ENCODE measurements at places on chromosomes 12 and 14. TPM values are rescaled to one million over a fixed set of nuclear protein-coding genes. Genes with fewer than 3 reads are reported as not detected.

Gene LALBA
- not detected for total RNA-seq

Gene LTB4R2
- 25.8 TPM for total RNA-seq

Gene KNTC1
- 97.8 TPM for total RNA-seq

Gene CLEC2B
- total RNA-seq = not detected

Gene SERPINA10
- total RNA-seq = not detected

Gene TMPRSS12
- not detected for total RNA-seq

Gene ACOT4
- total RNA-seq = 1.1 TPM

Gene IFNG-AS1
- total RNA-seq = not detected

- no peaks in the 10 kb centered on the region for H3K4me1 ChIP-seq
- no peak overlapping the region for H3K4me3 ChIP-seq
- no peaks in the 10 kb centered on the region for H3K36me3 ChIP-seq
- H3K27me3 ChIP-seq = no peaks in the 10 kb centered on the region
- DNase-seq = no peak
- H3K27ac ChIP-seq = no peak overlapping the region
Observed at GRCh38 chr12:10554228-10554755, 48.6 kb downstream of the EIF2S3B start.

GRCh38 chr12:52041695-52042123 is 9.5 kb upstream of the NR4A1 start:
- no peak overlapping the region for H3K27ac ChIP-seq
- no peaks in the 10 kb centered on the region for H3K27me3 ChIP-seq
- peaks cover 38% of the 10 kb centered on the region for H3K36me3 ChIP-seq

DNA sequence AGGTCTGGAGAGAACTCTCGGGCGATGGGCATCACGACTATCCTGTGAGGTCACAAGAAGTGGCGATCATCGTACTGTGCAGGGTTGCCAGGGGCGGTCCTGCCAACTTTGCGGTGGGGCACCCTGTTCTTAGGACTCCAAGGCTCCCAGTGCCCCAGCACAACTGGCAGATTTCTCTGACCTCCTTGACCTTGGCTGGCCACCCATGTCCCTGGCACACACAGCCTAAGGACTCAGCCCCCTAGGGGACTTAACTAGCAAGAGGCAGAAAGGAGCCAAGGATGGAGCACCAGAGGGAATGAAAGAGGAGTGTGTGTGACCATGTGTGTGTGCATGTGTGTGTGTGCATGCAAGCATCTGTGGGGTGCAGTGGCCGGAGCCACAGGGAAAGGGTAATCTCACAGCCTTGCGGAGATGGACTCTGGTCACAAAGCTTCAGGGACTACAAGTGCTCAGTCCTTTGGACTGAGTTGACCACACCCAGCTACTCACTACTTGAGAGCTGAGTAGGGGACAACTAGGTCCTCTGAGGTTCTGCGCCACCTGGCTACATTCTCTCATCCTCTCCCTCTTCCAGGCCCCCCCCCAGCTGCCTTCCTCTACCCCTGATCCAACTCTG is 13.7 kb downstream of the SLC48A1 start:
- no peaks in the 10 kb centered on the region for H3K4me1 ChIP-seq
- no peak overlapping the region for H3K27ac ChIP-seq
- no peak overlapping the region for H3K4me3 ChIP-seq
- peaks cover 16% of the 10 kb centered on the region for H3K36me3 ChIP-seq
- no peak for DNase-seq

- no peaks in the 10 kb centered on the region for H3K27me3 ChIP-seq
- no peak overlapping the region for H3K27ac ChIP-seq
- no peak overlapping the region for H3K4me3 ChIP-seq
- H3K4me1 ChIP-seq = peaks cover 8% of the 10 kb centered on the region
Observed at GRCh38 chr12:16972923-16973770, 367.2 kb upstream of the LMO3 start.

- H3K36me3 ChIP-seq = no peaks in the 10 kb centered on the region
- H3K4me3 ChIP-seq = no peak overlapping the region
- H3K4me1 ChIP-seq = no peaks in the 10 kb centered on the region
- DNase-seq = no peak
Observed at GRCh38 chr12:92237762-92238523, 92.3 kb upstream of the BTG1 start.

DNA sequence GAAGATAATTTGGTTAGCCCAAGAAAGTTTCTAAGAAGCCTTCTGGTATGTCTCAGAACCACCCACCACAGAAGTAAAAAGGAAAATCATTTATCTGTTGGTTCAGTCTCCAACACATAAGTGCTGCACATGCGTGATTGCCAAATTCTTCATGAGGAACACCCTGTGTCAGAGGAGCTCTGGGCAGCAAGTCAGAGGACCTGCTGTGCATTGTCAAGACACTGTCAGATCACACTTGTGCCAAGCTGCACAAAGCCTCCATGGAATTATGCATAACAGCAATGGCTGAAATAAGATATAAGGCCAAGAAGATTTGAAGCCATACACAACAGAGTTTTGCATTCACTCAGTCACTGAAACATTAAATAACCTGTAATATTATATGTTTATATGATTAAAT is 1304.7 kb upstream of the FLRT2 start:
- H3K4me3 ChIP-seq = no peak overlapping the region
- no peak overlapping the region for H3K27ac ChIP-seq
- H3K36me3 ChIP-seq = no peaks in the 10 kb centered on the region
- no peaks in the 10 kb centered on the region for H3K4me1 ChIP-seq
- no peak for DNase-seq

- H3K27ac ChIP-seq = no peak overlapping the region
- DNase-seq = no peak
- H3K36me3 ChIP-seq = no peaks in the 10 kb centered on the region
- H3K27me3 ChIP-seq = peaks cover 80% of the 10 kb centered on the region
- no peak overlapping the region for H3K4me3 ChIP-seq
- H3K4me1 ChIP-seq = no peaks in the 10 kb centered on the region
Observed at GRCh38 chr12:104546575-104546974, 89.8 kb downstream of the CHST11 start.

- H3K27me3 ChIP-seq = no peaks in the 10 kb centered on the region
- no peak overlapping the region for H3K27ac ChIP-seq
- peaks cover 7% of the 10 kb centered on the region for H3K36me3 ChIP-seq
- no peak for DNase-seq
- H3K4me1 ChIP-seq = peaks cover 59% of the 10 kb centered on the region
Observed at GRCh38 chr12:13372386-13372785, 175.9 kb downstream of the EMP1 start.

GRCh38 chr12:69873429-69873828 is 48.4 kb downstream of the MYRFL start:
- no peaks in the 10 kb centered on the region for H3K36me3 ChIP-seq
- H3K27ac ChIP-seq = no peak overlapping the region
- H3K27me3 ChIP-seq = no peaks in the 10 kb centered on the region

- peaks cover 57% of the 10 kb centered on the region for H3K4me1 ChIP-seq
- H3K27ac ChIP-seq = peak overlapping the region; percentile 70
Observed at GRCh38 chr14:65225299-65226159, 123.2 kb upstream of the MAX start.

DNA sequence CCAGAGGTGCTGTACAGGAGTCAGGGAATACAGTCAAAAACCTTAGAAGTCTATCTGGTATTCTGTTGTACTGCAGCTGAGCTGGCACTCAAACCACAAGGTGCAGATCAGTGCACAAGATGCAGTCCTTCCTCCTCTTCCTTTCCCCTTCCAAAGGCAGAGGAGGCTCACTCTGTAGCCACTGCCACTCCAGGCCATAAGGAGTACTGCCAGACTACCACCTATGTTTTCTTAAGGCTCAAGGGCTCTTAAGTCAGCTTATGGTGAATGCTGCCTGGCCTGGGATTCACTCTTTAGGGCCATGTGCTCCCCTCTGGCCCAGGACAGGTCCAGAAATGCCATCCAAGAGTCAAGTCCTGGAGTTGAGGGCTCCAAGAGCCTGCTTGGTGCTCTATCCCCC is 200.3 kb downstream of the CRADD start:
- no peak overlapping the region for H3K27ac ChIP-seq
- no peaks in the 10 kb centered on the region for H3K4me1 ChIP-seq
- H3K27me3 ChIP-seq = no peaks in the 10 kb centered on the region
- no peak for DNase-seq
- no peak overlapping the region for H3K4me3 ChIP-seq
- no peaks in the 10 kb centered on the region for H3K36me3 ChIP-seq

- H3K4me1 ChIP-seq = peaks cover 60% of the 10 kb centered on the region
- H3K27ac ChIP-seq = peak overlapping the region; percentile 12
- H3K36me3 ChIP-seq = no peaks in the 10 kb centered on the region
- DNase-seq = no peak
- no peak overlapping the region for H3K4me3 ChIP-seq
Observed at GRCh38 chr12:88932457-88932856, 352.2 kb upstream of the KITLG start.

DNA sequence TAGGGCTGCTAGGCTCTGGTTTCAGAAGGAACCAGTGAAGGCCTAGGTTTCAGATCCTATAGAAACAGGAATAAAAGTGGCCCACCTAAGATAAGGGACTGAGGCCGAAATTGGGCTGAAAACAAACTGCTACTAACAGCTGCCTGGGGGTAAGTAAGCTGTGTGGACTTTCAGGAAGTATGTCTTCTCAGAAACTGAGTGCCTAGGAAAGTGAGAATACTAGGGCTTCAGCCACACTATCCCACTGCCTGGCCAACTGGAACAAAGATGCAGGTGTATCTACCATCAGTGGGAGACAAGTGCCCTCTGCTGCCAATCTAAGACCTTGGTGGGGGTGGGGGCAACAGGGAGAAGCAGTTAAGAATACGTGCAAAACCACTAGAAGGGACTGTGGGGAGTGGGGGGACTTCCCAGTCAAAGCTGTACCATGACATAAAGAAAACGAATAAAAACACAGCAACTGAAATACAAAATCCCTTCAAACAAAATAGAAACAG is 82.5 kb downstream of the MED13L start:
- no peak overlapping the region for H3K4me3 ChIP-seq
- H3K27me3 ChIP-seq = no peaks in the 10 kb centered on the region
- H3K4me1 ChIP-seq = no peaks in the 10 kb centered on the region
- no peak for DNase-seq
- H3K36me3 ChIP-seq = no peaks in the 10 kb centered on the region

GRCh38 chr12:114477989-114478395 is 72.0 kb upstream of the TBX5 start:
- H3K4me1 ChIP-seq = no peaks in the 10 kb centered on the region
- no peak overlapping the region for H3K27ac ChIP-seq
- no peak for DNase-seq
- no peaks in the 10 kb centered on the region for H3K36me3 ChIP-seq
- H3K4me3 ChIP-seq = no peak overlapping the region

- peak; percentile 84 for DNase-seq
- peak overlapping the region; percentile 22 for H3K4me3 ChIP-seq
- peaks cover 37% of the 10 kb centered on the region for H3K4me1 ChIP-seq
- H3K36me3 ChIP-seq = peaks cover 11% of the 10 kb centered on the region
Observed at GRCh38 chr14:60862283-60862682, 118.6 kb downstream of the TRMT5 start.

GRCh38 chr12:104793285-104793684 is 164.8 kb downstream of the SLC41A2 start:
- no peaks in the 10 kb centered on the region for H3K36me3 ChIP-seq
- no peak for DNase-seq
- H3K27me3 ChIP-seq = no peaks in the 10 kb centered on the region
- no peak overlapping the region for H3K27ac ChIP-seq

DNA sequence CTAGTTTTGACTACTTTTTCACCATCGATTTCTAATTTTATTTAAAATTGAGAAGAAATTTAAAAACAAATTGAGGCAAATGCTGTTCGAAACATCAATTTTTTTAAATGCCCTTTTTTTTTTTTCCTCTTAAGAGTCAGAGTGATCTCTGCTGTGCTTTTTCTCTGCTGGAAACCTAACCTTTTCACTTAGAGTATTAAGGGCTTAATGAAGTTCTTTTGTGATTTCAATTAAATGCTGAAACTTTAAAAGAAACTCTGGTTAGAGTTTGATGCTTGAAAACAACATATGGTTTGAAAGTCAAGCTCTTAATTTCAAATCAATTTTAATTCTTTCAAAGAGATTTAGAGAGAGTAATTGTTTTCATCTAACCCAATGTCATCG is 171.8 kb downstream of the TMTC2 start:
- H3K4me3 ChIP-seq = no peak overlapping the region
- H3K36me3 ChIP-seq = no peaks in the 10 kb centered on the region
- no peaks in the 10 kb centered on the region for H3K27me3 ChIP-seq
- no peak overlapping the region for H3K27ac ChIP-seq

DNA sequence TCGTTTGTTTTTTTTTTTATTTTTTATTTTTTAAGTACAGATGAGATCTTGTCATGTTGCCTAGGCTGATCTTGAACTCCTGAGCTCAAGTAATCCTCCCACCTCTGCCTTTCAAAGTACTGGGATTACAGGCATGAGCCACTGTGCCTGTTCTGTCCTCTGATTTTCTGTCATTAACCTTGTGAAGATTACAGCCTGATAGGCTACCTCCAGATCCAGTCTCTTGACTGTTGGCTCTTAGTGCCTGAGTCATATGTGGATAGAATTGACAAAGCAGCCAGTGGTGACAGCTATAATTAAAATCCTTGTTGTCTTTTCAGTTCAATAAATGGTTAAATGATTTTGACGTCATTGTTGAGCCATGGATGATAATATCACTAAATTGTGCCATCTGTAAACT is 21.3 kb upstream of the REP15 start:
- H3K4me1 ChIP-seq = no peaks in the 10 kb centered on the region
- H3K27me3 ChIP-seq = no peaks in the 10 kb centered on the region
- peaks cover 11% of the 10 kb centered on the region for H3K36me3 ChIP-seq

DNA sequence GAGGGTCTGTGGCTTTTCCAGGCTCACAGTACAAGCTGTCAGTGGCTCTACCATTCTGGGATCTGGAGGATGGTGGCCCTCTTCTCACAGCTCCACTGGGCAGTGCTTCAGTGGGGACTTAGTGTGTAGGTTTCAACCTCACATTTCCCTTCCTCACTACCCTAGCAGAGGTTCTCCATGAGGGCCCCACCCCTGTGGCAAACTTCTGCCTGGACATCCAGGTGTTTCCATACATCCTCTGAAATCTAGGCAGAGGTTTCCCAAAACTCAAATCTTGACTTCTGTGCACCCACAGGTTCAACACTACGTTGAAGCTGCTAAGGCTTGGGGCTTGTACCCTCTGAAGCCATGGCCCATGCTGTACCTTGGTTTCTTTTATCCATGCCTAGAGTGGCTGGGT is 40.3 kb downstream of the KTN1 start:
- no peaks in the 10 kb centered on the region for H3K27me3 ChIP-seq
- peaks cover 25% of the 10 kb centered on the region for H3K36me3 ChIP-seq
- no peak overlapping the region for H3K4me3 ChIP-seq
- DNase-seq = no peak
- peaks cover 21% of the 10 kb centered on the region for H3K4me1 ChIP-seq

GRCh38 chr12:103495469-103496456 is at the start of gene C12orf42:
Gene C12orf42, minus strand, starts transcription at chr12:103495968. Its CDS starts 17,542 bp downstream, at chr12:103478426.
- H3K36me3 ChIP-seq = no peaks in the 10 kb centered on the region
- H3K4me1 ChIP-seq = no peaks in the 10 kb centered on the region
- peak; percentile 32 for DNase-seq
- H3K27me3 ChIP-seq = peaks cover 38% of the 10 kb centered on the region

- H3K4me3 ChIP-seq = no peak overlapping the region
- H3K4me1 ChIP-seq = no peaks in the 10 kb centered on the region
- H3K27ac ChIP-seq = no peak overlapping the region
- DNase-seq = no peak
Observed at GRCh38 chr12:111149299-111149698, 219.6 kb downstream of the PHETA1 start.

- H3K4me3 ChIP-seq = no peak overlapping the region
- H3K36me3 ChIP-seq = no peaks in the 10 kb centered on the region
- H3K27ac ChIP-seq = no peak overlapping the region
- DNase-seq = no peak
- no peaks in the 10 kb centered on the region for H3K27me3 ChIP-seq
- no peaks in the 10 kb centered on the region for H3K4me1 ChIP-seq
Observed at GRCh38 chr14:29829851-29830250, 97.8 kb downstream of the PRKD1 start.

All from Calu3 (cell line).